Suprapubic skin (tissue), 4 donors: ENCODE measurements at places on chromosomes 6 and 20. TPM values are rescaled to one million over a fixed set of nuclear protein-coding genes. Genes with fewer than 3 reads are reported as not detected.

TSHZ2 gene
- 10.2 TPM for total RNA-seq

CYP24A1 gene
- total RNA-seq = 1.0 TPM

FRS3 gene
- 3.9 TPM for total RNA-seq

TMEM151B gene
- total RNA-seq = 0.15 TPM

VSX1 gene
- total RNA-seq = not detected
